ENCODE measurements at places on chromosomes 3 and 15. TPM values are rescaled to one million over a fixed set of nuclear protein-coding genes. Genes with fewer than 3 reads are reported as not detected.

Gene CLK3
- total RNA-seq: 70.8 TPM

Gene REC114
- total RNA-seq: not detected

Gene TLR9
- total RNA-seq: 0.06 TPM

Gene PIERCE2
- total RNA-seq: 0.32 TPM

Gene LTF
- total RNA-seq: 0.13 TPM

Gene PIGX
- 24.4 TPM for total RNA-seq

Gene IGDCC3
- total RNA-seq: not detected

Gene KY
- not detected for total RNA-seq

Gene SUMF1
- 51.2 TPM for total RNA-seq

Gene ZNF385D
- total RNA-seq: 3.2 TPM

Gene FRMD4B
- 34.6 TPM for total RNA-seq

Gene TMEM266
- not detected for total RNA-seq

Gene CLDN16
- total RNA-seq: 0.06 TPM

Gene GOLGA6L4
- 1.3 TPM for total RNA-seq

Gene FGF12
- total RNA-seq: 2.9 TPM

Gene NDN
- 9.9 TPM for total RNA-seq

Gene GOLGA8H
- total RNA-seq: 1.0 TPM

Gene SYNPR
- total RNA-seq: not detected

Gene SLC51B
- not detected for total RNA-seq

Gene SRPRB
- total RNA-seq: 47.4 TPM

Gene GABRA5
- not detected for total RNA-seq

Gene NR2F2
- total RNA-seq: 5.8 TPM

Gene CYP8B1
- total RNA-seq: not detected

Gene PPARG
- 101 TPM for total RNA-seq

Gene ZNF280D
- 30.3 TPM for total RNA-seq

Gene ST8SIA2
- 0.31 TPM for total RNA-seq

Gene HYAL1
- total RNA-seq: 7.6 TPM

Gene TMC3
- not detected for total RNA-seq

Gene CHRNA7
- total RNA-seq: 1.1 TPM

Gene MBD4
- total RNA-seq: 19.3 TPM

Gene SPATA12
- 0.13 TPM for total RNA-seq

Gene CCR8
- total RNA-seq: not detected

Gene MESP1
- 0.31 TPM for total RNA-seq

Gene WNT5A
- total RNA-seq: 3.7 TPM

Gene CORO2B
- 0.32 TPM for total RNA-seq

Gene AEN
- 80.6 TPM for total RNA-seq

Gene SERPINI2
- total RNA-seq: not detected

Gene SATB1
- 11.5 TPM for total RNA-seq

Gene ACAD9
- 30.3 TPM for total RNA-seq

Gene ADAMTSL3
- 9.2 TPM for total RNA-seq

Gene C15orf39
- 7.4 TPM for total RNA-seq

Gene BTLA
- total RNA-seq: under 0.01 TPM

Gene DLEC1
- under 0.01 TPM for total RNA-seq

Gene ZBTB38
- 99.8 TPM for total RNA-seq

Gene OSTN
- 0.49 TPM for total RNA-seq

Gene RTP1
- not detected for total RNA-seq

Gene CFAP92
- total RNA-seq: 0.69 TPM

Gene NLGN1
- total RNA-seq: 4.0 TPM

Gene SERINC4
- not detected for total RNA-seq

Gene MYO9A
- 19.6 TPM for total RNA-seq

Gene AP3B2
- not detected for total RNA-seq

Gene DNAJC13
- 53.9 TPM for total RNA-seq

Gene AQP9
- total RNA-seq: not detected
